ENCODE measurements at places on chromosomes 5 and 9.

GRCh38 chr5:1883925-1884677 lies 1.4 kb upstream of the IRX4 start:
- no peak for DNase-seq

DNA sequence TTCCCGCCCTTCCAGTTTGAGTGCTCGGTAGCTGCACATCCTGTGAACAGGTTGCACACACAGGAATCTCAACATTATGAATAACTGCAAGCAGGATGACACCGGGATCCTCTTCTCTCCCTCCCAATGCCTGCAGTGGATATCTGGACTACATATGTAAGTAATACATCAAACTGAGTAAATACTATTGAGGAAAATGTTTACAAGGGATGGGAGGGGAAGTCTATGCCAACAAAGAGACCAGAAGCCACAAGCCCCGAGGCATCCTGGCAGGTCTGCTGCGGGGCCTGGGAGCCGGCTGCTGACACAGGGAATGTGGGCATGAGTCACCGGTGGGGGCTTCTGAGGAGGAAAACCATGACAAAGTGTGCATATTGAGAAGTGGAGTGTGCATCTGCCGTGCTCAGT lies 8.6 kb upstream of the ANKRD33B start:
- no peak for DNase-seq

DNA sequence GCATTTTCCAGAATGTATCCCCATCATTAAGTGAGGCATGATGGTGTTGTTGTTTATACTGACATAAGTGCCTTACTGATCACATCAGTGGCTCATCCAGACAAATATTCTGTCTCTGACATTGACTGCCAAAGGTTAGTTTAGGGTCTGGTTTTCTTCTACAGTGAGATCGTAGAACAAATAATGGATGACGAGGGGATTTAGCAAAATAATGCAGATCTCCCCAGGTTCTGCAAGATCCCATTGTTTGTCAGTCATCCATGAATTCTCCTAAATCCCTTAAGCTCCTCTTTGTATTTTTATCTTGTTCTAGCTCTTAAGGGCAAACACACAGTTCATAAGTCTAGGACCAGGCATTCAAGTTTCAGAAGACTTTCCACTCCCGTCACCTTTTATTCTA lies 93.1 kb upstream of the DHFR start:
- DNase-seq: no peak

DNA sequence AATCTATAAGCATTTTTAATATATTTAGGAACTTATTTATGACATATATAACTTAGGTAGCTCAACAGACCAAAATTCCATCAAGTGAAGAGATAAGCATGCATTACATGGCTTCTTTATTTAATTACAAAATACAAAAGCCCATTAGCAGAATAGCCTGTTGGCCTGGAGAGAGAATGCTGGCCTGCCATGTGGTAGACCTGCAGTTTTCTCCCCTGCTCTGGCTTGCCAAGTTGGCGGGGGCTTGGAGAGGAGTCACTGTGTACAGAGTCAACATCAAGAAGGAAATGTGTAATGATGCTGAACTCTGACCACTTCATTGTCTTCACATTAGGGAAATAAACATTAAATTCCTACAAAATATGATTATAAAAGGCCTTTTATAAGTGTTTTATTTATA lies 69.8 kb upstream of the CNTLN start:
- DNase-seq: no peak

DNA sequence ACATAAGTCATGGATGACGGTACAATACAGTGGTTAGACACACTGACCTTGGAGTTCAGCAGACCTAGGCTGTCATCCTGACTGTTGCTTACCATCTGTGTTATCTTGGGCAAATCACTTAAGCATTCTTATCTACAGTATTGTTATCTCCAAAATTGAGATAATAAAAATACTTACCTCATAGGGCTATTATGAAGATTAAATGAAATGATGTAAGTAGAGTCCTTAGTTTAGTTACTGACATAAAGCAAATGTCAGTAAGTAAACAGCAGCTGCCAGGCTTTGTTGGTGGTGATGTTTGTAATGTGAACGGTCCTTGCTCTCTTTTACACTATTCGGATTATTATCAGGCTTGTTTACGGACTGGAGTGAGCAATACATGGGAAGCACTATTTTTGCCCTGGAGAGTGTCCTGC lies 107.3 kb upstream of the DPYSL3 start:
- DNase-seq: no peak

DNA sequence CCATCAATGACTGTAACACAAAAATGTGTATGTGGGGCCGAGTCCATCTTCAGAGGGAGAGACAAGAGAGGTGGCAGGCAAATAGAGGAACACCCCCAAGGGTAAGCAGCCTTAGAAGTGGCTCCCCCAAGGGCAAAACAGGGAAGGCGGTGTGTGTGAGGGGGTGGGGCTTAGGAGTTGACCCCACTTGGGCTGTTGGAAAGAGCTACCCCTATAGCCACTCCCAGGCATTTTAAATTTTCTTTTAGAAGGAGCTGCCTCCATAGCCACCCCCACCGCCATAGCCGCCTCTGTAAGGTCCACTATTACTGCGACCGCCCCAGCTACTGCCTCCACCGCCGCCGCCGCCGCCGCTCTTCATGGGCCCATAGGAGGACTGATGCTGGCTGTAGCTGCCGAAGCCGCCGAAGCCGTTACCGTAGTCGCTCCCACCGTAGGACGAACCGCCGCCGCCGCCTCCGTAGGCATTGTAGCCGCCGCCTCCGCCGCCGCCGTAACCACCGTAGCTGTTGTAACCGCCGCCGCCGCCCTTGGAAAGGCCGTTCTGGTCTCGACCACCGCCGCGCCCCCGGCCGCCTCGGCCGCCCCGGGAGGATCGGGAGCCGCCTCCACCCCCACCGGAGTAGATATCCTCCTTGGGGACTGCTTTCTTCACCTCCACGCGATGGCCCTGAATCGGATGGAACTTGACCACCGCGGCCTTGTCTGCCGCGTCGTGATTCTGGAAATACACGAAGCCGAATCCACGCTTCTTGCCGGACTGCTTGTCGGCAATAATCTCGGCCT lies 1.1 kb downstream of the HNRNPA0 start:
- DNase-seq: no peak

- DNase-seq: no peak
Observed at GRCh38 chr9:68702493-68702892, 2.5 kb upstream of the PIP5K1B start.

- DNase-seq: no peak
Observed at GRCh38 chr9:76539180-76539579, 80.2 kb downstream of the GCNT1 start.

GRCh38 chr5:149072376-149072775 lies 9.5 kb upstream of the SH3TC2 start:
- DNase-seq: no peak

DNA sequence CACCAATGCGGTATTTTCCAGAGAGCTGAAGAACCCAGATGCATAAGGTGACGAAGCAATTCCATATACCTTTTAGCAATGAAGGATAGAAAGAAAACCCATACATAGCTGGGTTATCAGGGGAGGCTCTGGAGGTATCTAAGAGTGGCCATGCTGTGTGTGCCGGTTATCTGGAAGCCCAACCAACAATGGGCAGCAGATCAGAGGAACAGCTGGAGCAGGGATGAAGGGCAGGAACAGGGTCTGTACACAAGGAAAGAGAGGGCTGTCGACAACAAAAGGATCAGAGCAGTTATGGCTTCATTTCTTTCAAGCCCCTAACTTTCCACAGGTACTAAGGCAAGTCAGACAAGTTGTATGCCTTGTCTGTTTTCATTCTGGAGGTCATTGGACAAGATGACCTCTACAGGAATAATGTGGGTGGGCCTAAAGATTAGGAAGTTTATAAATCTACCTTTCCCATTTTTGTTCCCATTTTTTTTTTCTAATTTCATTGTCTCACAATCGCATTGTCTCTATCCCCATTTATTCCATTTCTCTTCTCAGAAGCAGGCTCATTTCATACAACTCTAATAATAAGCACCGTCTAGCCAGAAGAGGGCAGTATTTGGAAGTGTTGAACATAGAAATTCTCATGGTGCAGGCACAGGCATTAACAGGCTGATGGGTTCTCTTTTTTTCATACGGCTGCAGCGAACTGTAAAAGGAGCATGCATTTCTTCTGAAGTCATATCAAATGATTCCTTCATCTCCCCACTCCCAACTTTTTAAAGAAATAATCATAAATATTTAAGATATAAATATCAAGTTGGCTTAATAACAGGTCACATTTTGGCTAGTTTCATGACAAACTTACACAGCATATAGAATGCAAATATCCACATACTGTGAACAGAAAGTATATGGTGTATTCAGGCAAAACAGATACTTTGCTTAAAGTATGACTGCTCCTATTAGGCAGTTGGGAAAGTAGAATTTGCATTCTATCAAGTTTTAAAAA lies 63.5 kb downstream of the ZNF474 start:
- no peak for DNase-seq

- DNase-seq: no peak
Observed at GRCh38 chr5:156949424-156949823, 13.6 kb downstream of the TIMD4 start.

- DNase-seq: no peak
Observed at GRCh38 chr9:34963552-34963951, 5.5 kb downstream of the PHF24 start.

- DNase-seq: no peak
Observed at GRCh38 chr5:111851631-111852548, 94.9 kb upstream of the NREP start.

DNA sequence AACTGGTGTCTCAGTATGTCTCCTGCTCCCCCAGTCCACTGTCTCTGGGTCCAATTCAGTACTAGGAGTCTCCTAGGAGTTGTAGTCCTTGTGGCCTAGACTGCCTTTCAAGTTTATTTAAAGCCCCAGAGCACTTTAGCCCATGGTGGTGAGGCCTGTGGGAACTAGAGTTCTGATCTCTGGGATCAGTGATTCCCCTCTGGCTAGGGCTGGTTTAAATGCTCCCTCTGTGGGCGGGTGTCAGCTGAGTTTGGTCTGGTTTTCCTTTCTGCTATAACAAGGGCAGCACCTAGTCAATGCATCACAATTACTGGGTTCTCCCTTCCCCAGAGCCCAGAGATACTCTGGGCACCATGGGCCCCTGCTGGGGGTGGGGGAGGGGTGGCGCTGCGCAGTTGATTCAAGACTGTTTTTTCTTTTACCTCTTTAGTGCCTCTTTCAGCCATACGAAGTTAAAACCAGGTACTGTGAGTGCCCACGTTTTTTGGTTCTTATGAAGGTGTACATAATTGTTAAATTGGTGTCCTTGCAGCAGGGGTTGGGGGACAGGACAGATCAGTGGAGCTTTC lies 9.3 kb upstream of the SLC36A3 start:
- DNase-seq: no peak

DNA sequence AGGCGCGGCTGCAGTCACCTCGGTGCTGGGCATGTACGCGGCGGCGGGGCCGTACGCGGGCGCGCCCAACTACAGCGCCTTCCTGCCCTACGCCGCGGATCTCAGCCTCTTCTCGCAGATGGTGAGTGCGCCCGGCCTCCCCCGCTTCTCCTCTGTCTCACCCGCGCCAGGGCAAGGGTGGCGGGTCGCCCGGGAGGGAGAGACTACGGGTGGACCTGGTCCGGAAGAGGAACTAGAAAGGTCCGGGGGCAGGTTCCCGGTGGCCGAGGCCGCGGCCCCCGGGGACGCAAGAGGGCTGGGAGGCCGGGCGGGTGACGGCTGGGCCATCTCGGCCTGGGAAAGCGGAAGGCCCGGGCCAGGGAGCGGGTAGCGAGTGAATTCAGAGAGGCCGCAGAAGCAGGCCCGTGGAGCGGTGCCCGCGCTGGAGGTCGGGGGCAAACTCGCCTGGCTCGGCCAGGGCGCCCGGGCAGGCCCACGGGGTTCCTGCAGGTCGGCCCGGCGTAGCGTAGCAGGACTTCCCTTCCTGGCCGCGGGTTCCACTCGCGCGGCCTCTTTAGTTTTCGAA lies 711 bp downstream of the IRX1 start:
- DNase-seq: no peak

DNA sequence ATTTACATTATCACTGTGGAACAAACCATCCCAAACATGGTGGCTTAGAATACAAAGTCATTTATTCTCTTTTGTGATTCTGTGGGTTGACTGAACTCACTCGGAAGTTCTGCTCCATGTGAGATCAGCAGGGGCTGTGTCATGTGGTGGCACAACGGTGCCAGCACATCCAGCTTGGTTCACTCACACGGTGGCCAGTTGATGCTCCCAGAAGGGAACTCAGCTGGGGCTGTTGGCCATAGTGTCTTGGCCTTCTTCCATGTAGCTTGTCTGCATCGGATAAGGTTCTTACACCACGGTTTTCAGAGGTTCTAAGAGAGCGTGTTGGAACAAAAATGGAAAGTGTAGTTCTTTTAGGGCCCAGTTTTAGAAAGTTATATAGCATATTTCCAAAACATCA lies 312.7 kb downstream of the DMRT2 start:
- DNase-seq: no peak

- no peak for DNase-seq
Observed at GRCh38 chr5:154370813-154371212, 75.0 kb upstream of the SAP30L start.

All from stimulated activated CD4-positive, alpha-beta T cell treated with anti-CD3 and anti-CD28 coated beads, TNF-alpha, amount 100 ng/mL, for 24 hours (primary cell).